ENCODE measurements at places on chromosomes 13 and 19. TPM values are rescaled to one million over a fixed set of nuclear protein-coding genes. Genes with fewer than 3 reads are reported as not detected.

Gene FUT1
- 5.2 TPM for total RNA-seq

Gene C19orf53
- total RNA-seq, result 126 TPM

Gene HNRNPUL1
- total RNA-seq, result 261 TPM

Gene NKPD1
- not detected for total RNA-seq

Gene ZNF570
- total RNA-seq, result 3.9 TPM

Gene NRTN
- 0.30 TPM for total RNA-seq

Gene TIMM44
- 61.5 TPM for total RNA-seq

Gene ATP4B
- total RNA-seq, result not detected

Gene SHC2
- total RNA-seq, result 7.5 TPM

Gene FSTL3
- total RNA-seq, result 19.9 TPM

Gene SUPT5H
- total RNA-seq, result 108 TPM

Gene ZNF540
- 0.75 TPM for total RNA-seq

Gene NDUFA7
- 60.2 TPM for total RNA-seq

Gene GPR108
- 52.6 TPM for total RNA-seq

Gene C1QTNF9
- total RNA-seq, result not detected

Gene SAMD1
- 35.9 TPM for total RNA-seq

Gene ADAMTSL5
- total RNA-seq, result not detected

Gene GARIN5B
- total RNA-seq, result not detected

Gene ZNF154
- 2.0 TPM for total RNA-seq

Gene KLK11
- total RNA-seq, result not detected

Gene ZIC2
- not detected for total RNA-seq

All from endothelial cell of umbilical vein (primary cell).